ENCODE measurements at places on chromosomes 7 and 10.

DNA sequence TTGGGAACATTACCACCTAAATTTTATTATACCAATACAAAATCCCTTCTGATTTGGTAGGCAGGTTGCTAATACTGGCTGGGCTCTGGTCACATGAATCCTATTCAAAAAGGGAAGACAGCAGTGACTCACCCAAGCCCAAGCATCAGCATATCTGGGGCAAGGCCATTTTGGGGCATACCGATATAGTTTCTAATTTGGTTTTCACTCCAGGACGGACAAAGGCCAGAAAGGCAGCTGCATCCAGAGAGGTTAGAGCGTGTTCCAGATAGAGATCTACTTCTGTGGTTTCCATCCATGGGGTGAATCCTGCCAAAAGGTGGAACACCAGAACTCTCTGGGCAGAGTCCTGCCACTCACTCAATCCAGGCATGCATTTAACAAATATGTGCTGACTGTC is 335.8 kb downstream of the ELMO1 start:
- no peak for DNase-seq

DNA sequence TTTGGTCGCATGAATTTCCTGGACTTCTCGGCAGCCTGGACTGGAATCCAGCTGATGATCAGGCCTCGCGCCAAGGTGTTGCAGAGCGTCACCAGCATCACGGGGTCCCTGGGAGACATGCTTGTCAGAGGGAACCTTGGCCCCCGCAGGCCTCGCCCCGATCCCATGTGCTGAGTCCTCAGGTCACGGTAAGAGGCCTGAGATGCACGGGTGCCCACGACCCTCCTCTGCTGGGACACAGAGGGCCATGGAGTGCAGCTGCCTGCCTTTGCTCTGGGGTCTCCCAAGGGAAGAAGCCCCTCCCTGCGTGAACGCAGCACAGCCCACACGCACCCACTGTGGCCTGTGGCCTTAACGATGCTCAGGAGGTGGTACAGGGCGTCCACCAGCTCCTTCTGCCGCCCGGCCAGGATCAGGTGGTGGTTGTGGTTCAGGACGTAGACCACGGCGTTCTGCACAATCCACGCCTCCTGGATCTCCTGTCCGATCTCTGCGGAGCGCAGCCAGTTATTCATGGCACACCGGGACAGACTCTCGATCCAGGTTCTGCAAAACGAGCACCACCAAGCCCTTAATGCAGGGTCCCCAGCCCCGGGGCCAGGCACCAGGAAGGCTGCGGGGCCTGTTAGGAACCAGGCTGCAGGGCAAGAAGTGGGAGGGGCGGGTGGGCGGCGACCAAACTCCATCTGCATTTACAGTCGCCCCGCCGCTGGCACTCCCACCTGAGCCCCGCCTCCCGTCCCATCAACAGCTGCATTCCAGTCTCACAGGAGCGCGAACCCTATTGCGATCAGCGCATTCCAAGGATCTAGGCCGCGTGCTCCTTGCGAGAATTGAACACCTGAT is 29.4 kb downstream of the CFAP46 start:
- DNase-seq = no peak

DNA sequence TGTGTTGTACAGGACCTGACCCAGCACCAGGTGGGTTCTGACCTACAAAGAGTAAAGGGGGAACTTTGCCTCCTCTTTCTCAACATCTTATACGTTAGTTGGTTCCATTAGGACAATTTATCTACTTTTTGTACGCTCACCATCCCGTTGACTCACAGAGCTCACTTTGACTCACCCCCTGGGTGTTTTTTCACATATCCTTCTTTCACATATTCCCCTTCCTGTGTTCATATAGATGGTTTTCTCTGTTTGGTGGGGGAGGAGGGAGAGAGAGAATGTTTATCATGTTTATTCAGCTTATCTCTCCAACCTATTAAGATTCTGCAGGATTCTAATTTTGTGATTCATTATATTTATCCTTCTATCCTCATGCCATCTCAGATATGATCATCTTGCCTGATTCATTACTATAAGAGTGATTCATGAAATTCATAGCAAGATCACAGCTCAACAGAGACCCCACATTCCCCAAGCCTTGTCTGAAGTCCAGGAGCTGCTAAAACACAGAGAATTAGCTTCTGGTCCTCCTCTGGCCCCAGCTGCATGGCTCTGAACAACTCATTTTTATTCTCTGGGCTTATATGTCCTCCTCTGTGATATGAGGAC is 37.2 kb downstream of the PRSS2 start:
- no peak for DNase-seq

DNA sequence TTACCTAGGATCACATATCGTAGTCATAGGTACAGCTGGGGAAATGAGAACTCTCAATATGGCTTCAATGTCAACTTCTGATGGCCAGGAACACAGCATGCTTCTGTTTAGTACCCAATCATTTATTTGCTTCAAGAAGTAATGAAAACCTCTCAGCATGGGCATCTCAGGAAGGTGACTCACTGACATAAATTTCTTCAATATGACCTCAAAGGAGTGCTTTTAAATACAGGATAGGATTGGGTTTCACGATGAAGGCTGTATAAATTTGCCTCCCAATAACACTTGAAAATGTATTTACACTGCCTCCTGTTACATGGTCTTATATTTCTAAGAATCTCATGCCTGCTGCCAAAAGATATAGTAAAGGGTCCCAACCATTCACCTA is 15.1 kb downstream of the ITGA8 start:
- DNase-seq = no peak

DNA sequence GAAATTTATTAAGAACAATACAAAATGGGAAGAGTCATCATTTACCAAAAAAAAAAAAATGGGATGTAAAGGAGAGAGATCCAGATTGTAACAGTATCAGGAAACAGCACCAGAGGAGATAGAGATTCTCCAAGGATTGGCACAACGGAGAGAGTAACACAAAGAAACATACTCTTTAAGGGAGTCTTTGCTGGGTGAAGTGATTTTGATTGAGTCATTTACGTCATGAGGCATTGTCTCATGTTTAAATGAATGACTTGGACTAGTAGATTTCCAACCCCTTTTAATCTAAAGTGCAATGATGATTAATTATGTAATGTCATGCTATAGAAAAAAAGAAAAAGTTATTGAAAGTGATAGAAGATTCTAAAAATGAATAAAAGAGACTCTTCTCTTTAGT is 68.8 kb downstream of the ITGB8 start:
- no peak for DNase-seq

DNA sequence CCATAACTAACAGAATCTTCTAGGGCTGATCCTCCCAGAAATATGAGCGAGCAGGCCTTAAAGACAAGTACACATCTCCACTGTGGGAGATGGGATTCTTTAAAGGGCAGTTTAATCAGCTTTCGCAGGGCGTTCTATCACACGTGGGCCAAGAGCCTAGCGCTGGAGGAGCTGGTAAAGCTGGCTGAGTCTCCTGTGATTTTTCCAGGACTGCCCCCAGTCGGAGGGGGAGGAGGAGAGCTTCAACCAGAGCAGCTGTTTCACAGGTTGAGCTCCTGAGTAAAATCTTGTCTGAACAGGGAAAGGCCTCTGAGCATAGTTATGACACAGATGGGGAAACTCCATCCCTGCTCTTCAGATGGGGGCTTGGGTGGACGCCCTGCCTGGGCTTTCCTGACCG is 87.0 kb downstream of the ZNF365 start:
- no peak for DNase-seq
